ENCODE measurements at places on chromosomes 7 and 10. TPM values are rescaled to one million over a fixed set of nuclear protein-coding genes. Genes with fewer than 3 reads are reported as not detected.

GARIN1A gene
- total RNA-seq, result 0.16 TPM

LLCFC1 gene
- total RNA-seq, result not detected

SPDYE6 gene
- not detected for total RNA-seq

DLX6 gene
- 3.4 TPM for total RNA-seq

ACBD7 gene
- 8.9 TPM for total RNA-seq

TRPV6 gene
- not detected for total RNA-seq

INMT gene
- total RNA-seq, result 0.08 TPM

AP3M1 gene
- 43.1 TPM for total RNA-seq

LIPF gene
- not detected for total RNA-seq

ZNF722 gene
- not detected for total RNA-seq

LRRD1 gene
- 0.05 TPM for total RNA-seq

TWIST1 gene
- total RNA-seq, result 2.2 TPM

LIPJ gene
- not detected for total RNA-seq

PLEKHS1 gene
- 6.1 TPM for total RNA-seq

GPNMB gene
- 0.85 TPM for total RNA-seq

ZNF503 gene
- total RNA-seq, result 1.9 TPM

Measured in SJCRH30 (cell line).